Pancreas (tissue), 10 donors: ENCODE measurements at places on chromosomes 6 and 20. TPM values are rescaled to one million over a fixed set of nuclear protein-coding genes. Genes with fewer than 3 reads are reported as not detected.

- DNase-seq = no peak
These were observed 129.6 kb downstream of the PAX1 start for GRCh38 chr20:21835042-21835441.

DNA sequence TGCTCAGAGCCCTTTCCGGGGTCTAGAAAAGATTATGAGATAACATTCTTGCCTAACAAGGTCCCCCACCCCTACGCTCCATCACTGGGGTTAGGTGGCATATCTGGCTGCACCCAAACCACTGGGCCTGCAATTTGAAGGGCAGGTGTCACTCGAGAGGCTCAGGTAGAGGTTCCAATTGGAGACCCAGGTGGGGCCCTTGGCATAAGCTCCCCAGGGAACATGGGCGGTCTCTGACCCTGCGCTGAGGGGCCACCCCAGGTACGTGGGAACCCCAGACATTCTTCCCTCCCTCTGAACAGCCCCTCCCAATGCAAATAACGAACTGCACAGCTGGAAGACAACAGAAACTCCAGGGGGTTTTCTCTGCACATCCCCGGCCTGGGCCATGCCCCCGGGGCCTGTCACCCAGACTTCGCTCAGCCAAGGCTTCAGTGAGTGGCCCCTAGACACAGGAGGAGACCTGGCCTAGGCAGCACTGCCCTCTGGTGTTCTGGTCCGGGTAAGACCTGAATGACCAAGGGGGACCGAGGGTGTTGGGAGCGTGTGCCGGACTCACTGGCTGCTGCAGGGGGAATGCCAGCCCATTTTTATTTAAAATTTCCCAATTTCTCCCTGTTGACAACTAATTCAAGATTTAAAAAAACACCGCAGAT is 47.5 kb downstream of the DSTN start:
- peak; percentile 44 for DNase-seq

DNA sequence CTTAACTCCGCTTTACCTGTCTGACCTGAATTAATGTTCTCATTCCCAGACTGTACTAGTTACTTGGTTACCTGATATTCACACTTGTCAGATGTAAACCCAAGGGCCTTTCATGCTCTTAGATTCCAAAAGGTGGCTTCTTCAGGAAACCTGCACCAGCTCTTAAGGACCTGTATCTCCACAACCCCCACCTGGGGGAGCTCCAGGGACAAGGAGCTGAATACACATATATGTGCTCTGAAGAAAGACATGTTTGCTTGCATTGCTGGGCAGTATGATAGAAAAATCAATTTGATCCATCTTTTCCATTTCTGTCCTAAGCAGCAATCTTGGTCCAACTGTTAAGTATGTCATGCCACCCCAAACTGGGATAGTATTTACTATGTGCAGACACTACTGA is 64.8 kb upstream of the POU3F2 start:
- no peak for DNase-seq

- no peak for DNase-seq
These were observed 30.7 kb downstream of the LY86 start for GRCh38 chr6:6619021-6619794.

DNA sequence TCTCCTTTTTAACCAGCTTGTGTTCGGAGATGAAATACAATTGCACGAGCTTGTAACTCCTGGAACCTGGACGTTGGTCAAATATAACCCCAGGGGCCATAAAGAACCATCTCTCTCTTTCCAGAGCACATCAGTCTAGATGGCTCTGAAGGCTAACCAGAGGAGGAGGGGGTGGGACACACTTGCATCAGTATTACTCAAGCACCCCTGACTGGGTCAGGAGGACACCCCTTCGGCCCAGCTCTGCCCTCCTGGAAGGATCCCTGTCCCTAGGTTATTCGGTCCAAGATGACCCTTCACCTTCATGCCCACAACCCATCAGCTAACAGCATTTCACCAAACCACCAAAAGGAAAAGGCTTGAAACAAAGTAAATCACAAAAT is 67.1 kb downstream of the FYN start:
- no peak for DNase-seq

GRCh38 chr6:35516712-35517111 is 4.0 kb upstream of the TULP1 start:
- DNase-seq = no peak

- DNase-seq = no peak
These were observed 1.4 kb downstream of the MDGA1 start for GRCh38 chr6:37696220-37696840.

GRCh38 chr6:101396548-101397173 is 3.2 kb downstream of the GRIK2 start:
- DNase-seq = peak; percentile 51

The GABRR2 gene
- 0.31 TPM for total RNA-seq

The PRR18 gene
- total RNA-seq = 0.56 TPM

The SRMS gene
- total RNA-seq = not detected

The RIPPLY2 gene
- not detected for total RNA-seq

The NXT1 gene
- 7.5 TPM for total RNA-seq

The RFX6 gene
- 1.9 TPM for total RNA-seq
